ENCODE measurements at places on chromosomes 2 and 18.

- DNase-seq: no peak
Measured at GRCh38 chr2:75655861-75656260, 9.3 kb downstream of the MRPL19 start.

DNA sequence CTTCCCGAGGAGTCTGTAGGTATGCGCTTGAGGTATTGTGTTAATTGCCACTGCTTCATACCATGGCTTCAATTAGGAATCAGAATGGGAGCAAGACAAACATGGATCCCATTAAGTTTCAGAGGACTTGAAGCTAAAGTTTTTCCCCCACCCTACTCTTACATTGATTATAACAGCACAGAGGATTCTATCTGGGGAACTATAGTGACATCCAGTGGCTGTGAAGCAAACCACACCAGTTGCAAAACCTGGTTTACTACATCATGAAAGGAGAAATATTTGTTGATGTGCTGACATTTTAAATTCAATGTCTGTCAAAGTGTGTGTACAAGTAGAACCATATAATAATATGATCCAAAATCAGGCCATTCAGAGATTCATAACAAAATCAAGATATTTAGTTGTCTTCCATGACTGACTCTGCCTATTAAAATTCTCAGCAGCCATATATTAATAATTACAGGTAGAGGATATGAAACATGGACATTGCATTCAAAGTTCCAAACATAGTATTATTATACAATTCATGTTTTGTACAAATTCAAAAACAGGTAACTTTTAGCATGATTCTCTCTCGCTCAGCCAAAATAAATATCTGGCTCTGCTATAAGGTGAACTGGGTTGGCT lies 82.9 kb downstream of the GRB14 start:
- DNase-seq: no peak

GRCh38 chr18:45764000-45764686 lies 40.2 kb downstream of the SLC14A1 start:
- DNase-seq: no peak

DNA sequence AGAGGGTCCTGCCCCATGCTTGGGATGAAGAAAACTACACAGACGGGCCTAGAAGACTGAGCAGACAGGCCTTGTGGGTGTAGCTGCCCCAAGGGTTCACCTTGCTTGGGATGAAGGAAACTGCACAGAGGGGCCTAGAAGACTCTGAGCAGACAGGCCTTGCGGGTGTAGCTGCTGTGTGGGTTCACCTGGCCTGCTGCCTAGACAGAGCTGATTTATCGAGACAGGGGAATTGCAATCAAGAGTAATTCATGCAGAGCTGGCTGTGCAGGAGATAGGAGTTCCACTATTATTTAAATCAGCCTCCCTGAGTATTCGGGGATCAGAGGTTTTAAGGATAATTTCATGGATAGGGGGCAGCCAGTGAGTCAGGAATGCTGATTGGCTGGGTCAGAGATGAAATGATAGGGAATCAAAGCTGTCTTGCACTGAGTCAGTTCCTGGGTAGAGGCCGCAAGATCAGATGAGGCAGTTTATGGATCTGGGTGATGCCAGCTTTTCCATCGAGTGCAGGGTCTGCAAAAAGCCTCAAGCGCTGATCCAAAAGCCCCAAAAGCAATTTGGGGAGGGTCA lies 341.4 kb downstream of the GALR1 start:
- DNase-seq: no peak

DNA sequence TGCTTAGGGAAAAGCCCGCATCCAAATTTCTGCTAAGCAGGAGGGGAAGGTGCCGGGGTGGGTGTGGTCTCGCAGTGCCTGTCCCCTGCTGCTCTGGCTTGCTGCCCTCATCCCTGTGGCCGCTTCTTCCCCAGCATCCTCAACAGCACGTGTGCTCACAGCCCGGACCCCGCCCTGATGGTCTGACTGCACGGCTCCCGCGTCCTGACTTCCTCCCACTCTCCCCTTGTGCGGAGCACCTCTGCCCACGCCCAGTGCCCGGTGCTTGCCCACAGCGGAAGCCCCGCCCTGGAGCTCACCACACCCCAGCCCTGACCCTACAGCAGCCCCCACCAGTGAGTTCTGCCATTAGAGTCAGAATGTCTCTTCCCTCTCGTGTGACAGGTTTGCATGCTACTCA lies 277.9 kb downstream of the NDUFA10 start:
- no peak for DNase-seq

- DNase-seq: no peak
Measured at GRCh38 chr2:144670080-144670479, 150.2 kb upstream of the ZEB2 start.

DNA sequence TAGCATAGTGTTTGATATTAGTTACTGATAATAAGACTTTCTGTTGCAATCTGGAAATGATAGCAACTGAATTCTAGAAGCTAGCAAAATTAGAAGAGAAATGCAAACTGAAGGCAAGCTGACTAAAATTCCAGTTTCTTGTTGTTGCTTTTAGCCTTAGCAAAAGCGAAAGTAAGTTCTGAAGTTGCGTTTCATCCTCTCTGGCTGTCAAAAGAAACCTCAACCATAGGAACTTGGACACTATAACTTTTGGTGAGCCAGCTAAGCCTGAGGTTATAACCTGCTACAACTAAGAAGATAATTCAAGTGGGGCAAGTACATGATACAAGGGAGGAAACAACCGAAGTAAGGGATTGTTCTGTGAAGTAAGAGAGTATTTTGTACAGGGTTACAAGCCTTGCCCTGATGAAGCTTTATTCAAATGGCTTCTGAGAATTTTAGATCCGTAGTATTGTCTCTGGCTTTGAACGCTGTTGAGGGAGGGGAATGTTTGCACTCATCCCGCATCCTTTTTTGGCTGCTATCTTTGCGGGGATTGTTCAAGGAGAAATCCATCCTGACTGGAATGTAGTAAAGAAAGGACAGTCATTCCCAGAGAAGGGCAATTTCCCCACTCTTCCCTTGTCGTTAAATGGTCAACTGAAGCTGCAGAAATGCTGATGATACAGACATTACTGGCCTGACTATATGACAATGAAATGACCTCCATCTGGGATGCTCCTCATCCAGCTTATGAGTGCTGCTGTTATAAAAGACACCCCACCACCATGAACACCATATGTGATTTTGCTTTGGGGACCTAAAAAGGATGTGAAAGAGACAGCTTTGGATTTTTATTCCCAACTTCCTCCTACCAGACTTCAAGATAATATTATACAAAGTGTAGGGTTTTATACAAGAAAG lies 7.0 kb upstream of the TMX3 start:
- no peak for DNase-seq

GRCh38 chr2:74512744-74513604 lies 1.3 kb upstream of the TLX2 start:
- no peak for DNase-seq

DNA sequence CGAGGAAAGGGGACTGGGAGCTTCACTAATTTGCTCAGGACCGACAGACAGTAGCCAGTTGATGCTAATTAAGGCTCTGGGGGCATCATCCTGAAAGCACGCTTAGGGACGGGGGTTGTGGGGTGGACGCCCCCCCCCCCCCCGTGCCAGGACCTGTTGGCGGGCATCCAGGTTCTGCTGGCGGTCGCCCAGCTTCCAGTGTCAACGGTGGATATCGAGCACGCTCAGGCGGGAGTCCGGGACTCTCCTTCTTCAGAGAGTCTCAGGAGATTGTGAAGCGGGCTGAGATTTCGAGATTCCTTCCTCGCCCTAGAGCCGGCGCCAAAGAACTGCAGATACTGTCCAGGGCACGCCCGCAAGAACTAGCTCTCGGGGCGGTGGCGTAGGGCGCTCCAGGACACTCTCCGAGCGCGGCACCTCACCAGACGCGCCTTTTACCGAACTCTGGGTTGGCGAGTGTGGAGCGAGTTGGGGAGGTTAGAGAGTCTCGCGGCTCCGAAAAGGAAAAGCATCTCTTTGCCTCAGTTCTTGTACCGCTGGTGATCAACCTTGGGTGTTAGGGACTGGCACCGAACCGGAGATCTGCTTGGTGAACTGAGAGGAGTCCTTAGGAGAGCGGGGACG lies 5.6 kb downstream of the RAX start:
- no peak for DNase-seq

GRCh38 chr2:157837851-157838441 lies 38.2 kb downstream of the ACVR1 start:
- no peak for DNase-seq

GRCh38 chr2:50854381-50854780 lies 177.6 kb downstream of the NRXN1 start:
- DNase-seq: no peak

All from activated naive CD4-positive, alpha-beta T cell treated with Interleukin-2 at 50 U/mL for 16 hours (primary cell).